Endothelial cell of umbilical vein (primary cell): ENCODE measurements at places on chromosomes 13 and 19. TPM values are rescaled to one million over a fixed set of nuclear protein-coding genes. Genes with fewer than 3 reads are reported as not detected.

DNA sequence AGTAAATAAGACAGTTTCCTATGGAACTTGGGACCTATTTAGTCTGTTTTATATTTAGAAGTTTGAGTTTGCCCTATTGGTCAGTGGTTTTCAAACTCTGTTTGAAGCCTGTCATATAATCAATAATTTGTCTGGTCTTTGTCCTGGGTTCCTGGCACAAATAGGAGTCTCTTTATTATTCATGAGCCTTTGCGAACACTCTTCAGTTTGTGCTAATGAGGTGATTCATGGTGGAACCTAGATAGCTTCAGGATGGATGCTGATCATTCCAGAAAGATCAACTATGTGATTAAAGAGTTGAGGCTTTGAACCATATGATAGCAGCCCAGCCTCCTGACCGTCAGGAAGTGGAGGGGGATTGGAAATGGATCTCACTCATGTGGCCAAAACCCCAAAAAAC, 10.0 kb upstream of the VWA8 start:
- H3K4me1 ChIP-seq, result no peaks in the 10 kb centered on the region
- peaks cover 2% of the 10 kb centered on the region for H3K27me3 ChIP-seq
- H3K4me3 ChIP-seq, result no peak overlapping the region
- no peak for DNase-seq
- H3K36me3 ChIP-seq, result no peaks in the 10 kb centered on the region

GRCh38 chr19:45216667-45217066, 28.5 kb downstream of the EXOC3L2 start:
- no peaks in the 10 kb centered on the region for H3K27me3 ChIP-seq
- no peaks in the 10 kb centered on the region for H3K36me3 ChIP-seq
- H3K27ac ChIP-seq, result no peak overlapping the region
- no peak overlapping the region for H3K4me3 ChIP-seq

DNA sequence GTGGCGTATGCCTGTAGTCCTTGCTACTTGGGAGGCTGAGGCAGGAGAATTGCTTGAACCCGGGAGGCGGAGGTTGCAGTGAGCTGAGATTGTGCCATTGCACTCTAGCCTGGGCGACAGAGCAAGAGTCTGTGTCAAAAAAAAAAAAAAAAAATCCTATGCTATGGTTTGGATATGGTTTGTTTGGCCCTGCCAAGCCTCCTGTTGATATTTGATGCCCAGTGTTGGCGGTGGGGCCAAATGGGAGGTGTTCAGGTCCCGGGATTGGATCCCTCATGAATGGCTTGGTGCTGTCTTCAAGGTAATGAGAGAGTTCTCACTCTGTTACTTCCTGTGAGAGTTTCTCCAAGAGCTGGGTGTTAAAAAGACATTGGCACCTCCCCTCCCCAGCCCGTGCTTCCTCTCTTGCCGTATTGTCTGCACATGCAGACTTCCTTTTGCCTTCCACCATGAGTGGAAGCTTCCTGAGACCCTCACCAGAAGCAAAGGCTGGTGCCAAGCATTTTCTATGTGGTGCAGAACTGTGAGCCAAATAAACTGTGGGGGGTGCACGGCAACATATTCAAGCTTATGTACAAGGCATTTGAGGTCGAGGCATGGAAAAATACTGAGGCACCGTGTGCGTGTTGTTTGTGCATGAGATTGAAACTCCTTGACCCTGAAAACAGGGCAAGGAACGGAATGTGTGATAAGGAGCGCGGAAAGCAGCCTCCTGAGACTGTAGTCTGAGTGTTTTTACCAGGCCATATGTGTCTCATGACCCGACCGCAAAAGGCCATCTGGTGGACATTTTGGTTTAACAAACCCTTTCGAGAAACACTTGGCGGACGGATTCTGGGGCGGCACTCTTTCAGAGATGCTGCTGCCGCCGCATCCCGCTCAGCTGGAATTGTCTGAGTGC, 7.3 kb downstream of the SIGLEC9 start:
- peaks cover 5% of the 10 kb centered on the region for H3K27me3 ChIP-seq
- H3K4me3 ChIP-seq, result no peak overlapping the region
- peak; percentile 80 for DNase-seq
- H3K27ac ChIP-seq, result no peak overlapping the region

ICAM3 gene
- total RNA-seq, result 11.4 and 11.6 TPM in 2 replicates

DNA sequence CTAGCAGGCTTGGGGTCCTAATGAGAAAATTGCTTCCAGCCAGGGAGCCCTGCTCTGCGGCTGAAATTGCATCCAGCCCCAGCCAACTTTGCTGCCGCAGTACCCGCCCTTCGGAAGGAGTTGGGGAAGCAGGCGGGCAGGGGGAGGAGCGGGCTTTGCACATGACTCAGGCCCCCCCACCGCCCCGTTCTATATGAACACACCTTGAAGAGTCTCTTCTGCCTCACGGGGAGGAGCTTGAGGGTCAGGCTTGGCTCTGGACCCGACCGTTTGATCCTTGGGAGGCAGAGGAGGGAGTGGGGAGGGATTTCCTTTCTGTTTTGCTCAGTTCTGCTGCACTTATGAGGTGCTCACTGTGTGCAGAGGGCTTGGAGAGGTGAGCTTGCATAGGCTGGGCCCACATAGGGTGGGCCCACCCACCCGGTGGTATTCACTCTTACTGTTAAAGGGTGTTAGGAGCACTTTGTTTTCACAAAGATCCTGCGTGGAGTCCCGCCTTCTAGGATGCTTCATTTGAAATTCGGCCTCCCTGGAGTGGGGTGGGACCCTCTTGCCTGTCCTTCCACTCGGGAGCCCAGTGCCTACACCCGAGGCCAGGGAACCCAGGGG, 46.5 kb downstream of the LYL1 start:
- DNase-seq, result no peak
- peaks cover 69% of the 10 kb centered on the region for H3K4me1 ChIP-seq
- peak overlapping the region; percentile 61 for H3K27ac ChIP-seq
- H3K36me3 ChIP-seq, result no peaks in the 10 kb centered on the region

FUT1 gene
- total RNA-seq, result 4.8 and 5.2 TPM in 2 replicates

DNA sequence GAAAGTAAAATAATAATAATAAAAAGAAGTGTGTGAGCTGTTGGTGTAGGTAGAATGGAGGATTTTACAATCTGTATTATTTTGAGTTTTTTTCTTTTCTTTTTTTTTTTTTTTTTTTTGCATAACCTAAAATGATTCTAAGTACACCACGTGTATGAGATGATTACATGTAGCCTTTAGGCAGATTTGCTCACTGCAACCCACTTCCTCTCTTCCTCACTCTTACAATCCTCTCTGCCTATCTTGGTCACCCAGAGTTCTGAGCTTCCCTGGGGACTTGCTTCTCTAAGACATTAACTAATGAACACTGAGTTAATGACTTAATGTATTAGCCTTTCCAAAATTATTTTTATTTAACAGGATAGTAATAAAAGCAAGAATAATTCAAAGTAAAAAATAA, 1169.6 kb downstream of the EFNB2 start:
- H3K27ac ChIP-seq, result no peak overlapping the region
- no peaks in the 10 kb centered on the region for H3K4me1 ChIP-seq
- no peak for DNase-seq
- H3K36me3 ChIP-seq, result no peaks in the 10 kb centered on the region

DNA sequence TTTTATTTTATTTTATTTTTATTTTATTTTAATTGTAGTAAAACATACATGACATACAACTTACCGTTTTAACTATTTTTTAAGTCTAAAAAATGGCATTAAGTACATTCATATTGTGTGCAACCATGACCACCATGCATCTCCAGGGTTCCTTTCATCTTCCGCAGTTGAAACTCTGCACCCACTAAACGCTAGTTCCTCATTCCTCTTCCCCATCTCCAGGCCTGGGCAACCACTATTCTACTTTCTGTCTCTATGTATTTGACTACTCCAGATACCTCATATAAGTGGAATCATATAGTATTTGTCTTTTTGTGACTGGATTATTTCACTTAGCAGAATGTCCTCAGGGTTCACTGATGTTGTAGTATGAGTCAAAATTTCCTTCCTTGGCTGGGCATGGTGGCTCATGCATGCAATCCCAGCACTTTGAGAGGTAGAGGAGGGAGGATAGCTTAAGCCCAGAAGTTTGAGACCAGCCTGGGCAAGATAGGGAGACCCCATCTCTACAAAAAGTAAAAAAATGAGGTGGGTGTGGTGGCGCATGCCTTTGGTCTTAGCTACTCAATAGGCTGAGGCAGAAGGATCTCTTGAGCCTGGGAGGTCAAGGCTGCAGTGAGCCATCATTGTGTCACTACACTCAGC, 55.7 kb upstream of the ZNF507 start:
- H3K4me3 ChIP-seq, result no peak overlapping the region
- no peak overlapping the region for H3K27ac ChIP-seq
- no peaks in the 10 kb centered on the region for H3K36me3 ChIP-seq
- no peaks in the 10 kb centered on the region for H3K27me3 ChIP-seq
- no peak for DNase-seq

GRCh38 chr19:49451430-49452181, at the start of gene PIH1D1:
Gene PIH1D1, minus strand, starts transcription at chr19:49451814. Its CDS starts 240 bp downstream, at chr19:49451574.
- peak; percentile 99 for DNase-seq
- peaks cover 4% of the 10 kb centered on the region for H3K36me3 ChIP-seq
- H3K4me1 ChIP-seq, result peaks cover 11% of the 10 kb centered on the region
- peak within 1 kb of the TSS; percentile 43 for H3K4me3 ChIP-seq
- H3K27me3 ChIP-seq, result no peaks in the 10 kb centered on the region
- H3K27ac ChIP-seq, result peak within 1 kb of the TSS; percentile 83

ZNF506 gene
- 5.6 and 10.7 TPM in 2 replicates for total RNA-seq

FCER2 gene
- not detected in 2 replicates for total RNA-seq

TGFBR3L gene
- total RNA-seq, result 1.2 TPM in 1 of 2 replicates, not detected in the other

ERFL gene
- total RNA-seq, result not detected in 2 replicates

GRCh38 chr13:97752961-97753668, 200.4 kb upstream of the IPO5 start:
- H3K27ac ChIP-seq, result no peak overlapping the region
- H3K27me3 ChIP-seq, result peaks cover 1% of the 10 kb centered on the region
- no peak for DNase-seq

PGLYRP1 gene
- total RNA-seq, result not detected in 2 replicates

GRCh38 chr19:52101866-52102562, 6.4 kb upstream of the ZNF841 start:
- no peaks in the 10 kb centered on the region for H3K36me3 ChIP-seq
- no peak overlapping the region for H3K4me3 ChIP-seq
- H3K4me1 ChIP-seq, result no peaks in the 10 kb centered on the region
- no peak overlapping the region for H3K27ac ChIP-seq
- DNase-seq, result no peak

DNA sequence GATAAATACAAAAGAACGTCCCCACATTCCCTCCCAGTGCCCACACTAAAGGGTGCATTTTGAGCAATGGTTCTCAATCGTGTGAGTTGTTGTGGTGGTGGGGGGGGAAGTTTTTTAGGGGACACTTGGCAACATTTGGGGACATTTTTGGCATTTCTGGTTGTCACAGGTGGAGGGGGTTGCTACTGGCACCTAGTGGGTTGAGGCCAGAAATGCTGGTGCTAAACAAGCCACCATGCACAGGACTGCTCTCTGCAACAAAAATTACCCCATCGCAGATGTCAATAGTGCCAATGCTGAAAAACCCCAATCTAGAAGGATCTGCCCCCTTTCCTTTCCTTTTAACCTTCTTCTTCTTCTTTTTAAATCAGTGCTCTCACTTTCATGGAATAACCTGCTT, 453.3 kb downstream of the TSHZ3 start:
- H3K36me3 ChIP-seq, result no peaks in the 10 kb centered on the region
- H3K4me1 ChIP-seq, result no peaks in the 10 kb centered on the region
- H3K27me3 ChIP-seq, result no peaks in the 10 kb centered on the region
- H3K27ac ChIP-seq, result no peak overlapping the region

LSM14A gene
- total RNA-seq, result 114 and 122 TPM in 2 replicates

DNA sequence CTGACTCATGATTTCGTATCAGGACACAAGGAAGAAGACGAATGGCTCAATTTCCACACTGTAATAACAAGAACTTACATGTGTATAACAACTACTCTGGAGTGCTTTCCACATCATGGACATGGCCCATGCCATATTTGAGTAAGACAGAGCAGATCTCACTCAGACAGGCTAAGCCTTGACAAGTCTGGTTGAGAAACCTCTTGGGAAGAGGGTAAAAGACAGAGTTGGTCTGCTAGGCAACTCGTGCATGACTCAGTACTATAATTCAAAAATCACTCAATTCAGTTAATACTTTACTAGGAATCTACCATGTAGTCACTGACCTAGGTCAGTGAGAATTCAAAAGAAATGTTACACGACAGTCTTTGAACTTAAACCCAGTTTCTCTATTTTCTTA, 5.7 kb upstream of the THSD1 start:
- H3K36me3 ChIP-seq, result peaks cover 3% of the 10 kb centered on the region
- H3K27ac ChIP-seq, result no peak overlapping the region
- no peak for DNase-seq
- H3K4me1 ChIP-seq, result peaks cover 17% of the 10 kb centered on the region

DNA sequence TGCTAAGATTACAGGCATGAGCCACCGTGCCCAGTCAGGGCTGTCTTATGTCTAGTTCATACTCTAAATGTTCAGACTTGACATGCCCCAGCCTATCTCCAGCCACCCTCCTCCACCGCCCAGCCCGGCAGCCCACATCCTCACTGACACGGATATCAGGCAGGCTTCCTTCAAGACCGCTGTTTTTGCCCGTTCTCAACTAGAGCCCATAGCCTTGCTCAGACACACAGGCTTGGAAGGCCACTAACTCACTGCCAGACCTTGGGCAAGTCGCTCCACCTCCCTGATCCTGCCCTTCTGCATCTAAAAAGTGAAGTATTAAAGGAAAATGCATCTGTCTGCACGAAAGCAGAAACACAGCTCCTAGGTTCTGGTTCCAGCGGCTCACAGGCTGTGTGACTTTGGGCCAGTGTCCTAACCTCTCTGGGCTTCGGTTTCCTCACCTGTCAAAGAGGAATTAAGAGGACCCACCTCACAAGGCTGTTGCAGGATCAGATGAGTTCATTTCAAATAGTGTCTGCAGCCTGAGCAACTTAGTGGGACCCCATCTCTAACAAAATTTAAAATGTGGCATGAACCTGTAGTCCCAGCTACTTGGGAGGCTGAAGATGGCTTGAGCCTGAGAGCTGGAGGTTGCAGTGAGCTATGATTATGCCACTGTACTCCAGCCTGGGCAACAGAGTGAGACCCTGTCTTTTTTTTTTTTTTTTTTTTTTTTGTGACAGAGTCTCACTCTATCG, 14.5 kb upstream of the CERS4 start:
- H3K27ac ChIP-seq, result no peak overlapping the region
- DNase-seq, result no peak
- peaks cover 2% of the 10 kb centered on the region for H3K4me1 ChIP-seq
- H3K27me3 ChIP-seq, result no peaks in the 10 kb centered on the region

DNA sequence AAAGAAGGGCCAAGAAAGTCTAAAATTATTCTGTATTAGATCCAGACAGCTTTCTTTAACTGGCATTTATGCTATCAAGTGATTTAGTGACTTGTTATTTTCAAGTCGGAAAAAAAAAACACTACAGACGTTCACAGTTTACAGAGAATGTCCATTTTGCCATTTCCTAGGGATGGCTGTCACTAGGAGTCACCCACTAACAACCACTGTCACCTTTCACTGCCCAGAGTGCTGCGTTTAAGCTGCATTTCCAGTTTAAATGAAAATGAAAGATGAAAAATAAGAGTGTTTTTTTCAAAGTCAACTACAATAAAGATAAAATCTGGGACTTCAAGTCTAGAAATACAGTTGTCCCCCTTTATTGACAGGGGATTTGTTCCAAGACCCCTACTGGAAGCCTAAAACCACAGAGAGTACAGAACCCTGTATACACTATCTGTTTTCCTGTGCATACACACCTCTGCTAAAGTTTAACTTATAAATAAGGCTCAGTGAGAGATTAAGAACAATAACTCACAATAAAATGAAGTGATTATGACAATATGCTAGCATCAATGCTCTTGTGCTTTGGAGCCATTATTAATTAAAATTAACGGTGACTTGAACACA, 112.5 kb downstream of the SACS start:
- no peaks in the 10 kb centered on the region for H3K27me3 ChIP-seq
- DNase-seq, result peak; percentile 7
- no peak overlapping the region for H3K4me3 ChIP-seq
